ENCODE measurements at places on chromosomes 2 and 18. TPM values are rescaled to one million over a fixed set of nuclear protein-coding genes. Genes with fewer than 3 reads are reported as not detected.

Gene ANKRD30BL
- total RNA-seq = not detected

Gene HNMT
- 64.4 TPM for total RNA-seq

Gene ZFAND2B
- total RNA-seq = 25.5 TPM

Gene DSG1
- total RNA-seq = not detected

Gene SOX11
- total RNA-seq = under 0.01 TPM

Gene TGFA
- total RNA-seq = not detected

Gene NOL4
- not detected for total RNA-seq

Gene TMX3
- 152 TPM for total RNA-seq

DNA sequence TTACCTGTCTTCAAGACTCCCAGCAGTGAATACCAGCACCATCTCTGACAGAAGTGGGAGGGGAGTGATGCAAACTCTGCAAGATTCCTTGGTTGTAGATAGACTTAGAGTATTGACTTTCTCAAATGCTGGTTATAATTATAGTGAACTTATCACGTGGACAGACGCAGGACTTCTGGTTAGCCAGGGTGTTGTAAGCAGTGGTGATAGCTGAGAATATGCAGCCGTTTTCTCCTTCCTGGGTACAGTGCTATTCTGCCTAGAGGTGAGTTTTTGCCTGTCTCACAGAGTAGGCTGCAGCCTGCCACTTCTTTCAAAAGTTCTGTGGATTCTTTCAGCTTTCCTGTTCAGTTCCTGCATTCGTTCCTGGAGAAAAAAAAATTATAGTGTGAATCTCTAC is 733 bp upstream of the CXCR2 start:
- DNase-seq = peak; percentile 18

GRCh38 chr18:48866028-48866733 is 84.6 kb downstream of the SMAD7 start:
- peak; percentile 79 for DNase-seq

DNA sequence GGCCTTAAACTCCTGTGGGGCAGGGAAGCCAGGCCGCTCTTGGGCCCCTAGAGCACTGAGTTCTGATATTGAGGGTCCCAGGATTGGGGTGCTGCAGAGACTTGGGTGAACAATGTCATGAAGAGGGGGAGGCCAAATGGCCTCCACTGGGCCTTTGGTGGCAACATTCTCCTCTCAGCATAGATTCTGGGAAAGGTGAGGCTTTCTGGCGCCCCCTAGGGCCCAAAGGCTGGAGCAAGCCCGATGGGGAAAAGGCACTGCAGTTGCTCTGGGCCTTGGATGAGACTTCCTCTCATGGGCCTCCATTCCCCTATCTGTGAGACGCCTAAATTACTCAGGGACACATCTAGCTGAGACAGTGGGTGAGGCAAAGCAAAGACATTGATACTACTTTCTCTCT is 84.8 kb downstream of the ACAA2 start:
- peak; percentile 44 for DNase-seq

- no peak for DNase-seq
Observed at GRCh38 chr2:29064346-29064715, 10.0 kb downstream of the PCARE start.

DNA sequence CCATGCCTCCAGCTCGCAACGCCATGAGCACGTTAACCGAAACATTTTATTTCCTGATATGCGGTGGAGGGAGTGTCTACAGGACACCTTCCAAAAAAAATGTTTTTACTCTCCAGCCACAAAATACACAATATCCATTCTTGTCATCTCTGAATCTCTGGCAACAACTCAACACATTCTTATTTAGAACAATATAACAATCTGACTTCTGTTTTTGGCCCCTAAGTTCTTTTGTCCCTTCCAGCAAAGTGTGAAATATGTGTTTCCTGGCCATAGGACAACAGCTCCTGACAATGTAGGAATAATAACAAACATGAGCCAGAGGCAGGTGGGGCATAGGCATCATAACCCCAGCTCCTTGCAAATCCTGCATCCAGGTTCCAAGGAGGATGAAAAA is 163.0 kb downstream of the DDX1 start:
- DNase-seq = no peak

- peak; percentile 81 for DNase-seq
Observed at GRCh38 chr18:44715245-44715644, 34.6 kb downstream of the SETBP1 start.

DNA sequence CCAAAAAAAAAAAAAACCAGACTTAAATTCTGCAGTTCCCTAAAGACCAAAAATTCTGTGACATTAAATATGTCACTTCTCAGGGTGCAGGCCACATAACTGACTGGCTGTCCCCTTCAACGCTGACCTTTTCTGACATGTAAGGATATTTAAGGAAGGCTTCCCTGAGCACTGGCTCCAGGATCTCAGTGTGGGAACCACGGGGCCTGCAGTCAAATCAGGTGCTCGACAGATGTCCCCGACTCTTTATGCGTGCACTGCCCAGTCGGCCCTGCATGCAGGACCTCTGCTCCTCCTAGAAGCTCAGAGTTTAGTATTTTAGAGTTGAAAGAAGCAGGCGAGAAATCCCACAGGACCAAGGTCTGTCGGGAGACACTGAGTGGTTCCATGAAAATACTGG is 69.4 kb upstream of the POMC start:
- DNase-seq = no peak

GRCh38 chr18:68566991-68567390 is 147.9 kb downstream of the TMX3 start:
- DNase-seq = no peak
